ENCODE measurements at places on chromosomes 2 and 18.
A peak's percentile ranks its signal among the peaks of the same experiment; 100 is the strongest.

GRCh38 chr18:48206887-48207286, 202.3 kb downstream of the ZBTB7C start:
- peak; percentile 9 for DNase-seq

GRCh38 chr2:158723181-158723838, 71.8 kb upstream of the DAPL1 start:
- DNase-seq = no peak

DNA sequence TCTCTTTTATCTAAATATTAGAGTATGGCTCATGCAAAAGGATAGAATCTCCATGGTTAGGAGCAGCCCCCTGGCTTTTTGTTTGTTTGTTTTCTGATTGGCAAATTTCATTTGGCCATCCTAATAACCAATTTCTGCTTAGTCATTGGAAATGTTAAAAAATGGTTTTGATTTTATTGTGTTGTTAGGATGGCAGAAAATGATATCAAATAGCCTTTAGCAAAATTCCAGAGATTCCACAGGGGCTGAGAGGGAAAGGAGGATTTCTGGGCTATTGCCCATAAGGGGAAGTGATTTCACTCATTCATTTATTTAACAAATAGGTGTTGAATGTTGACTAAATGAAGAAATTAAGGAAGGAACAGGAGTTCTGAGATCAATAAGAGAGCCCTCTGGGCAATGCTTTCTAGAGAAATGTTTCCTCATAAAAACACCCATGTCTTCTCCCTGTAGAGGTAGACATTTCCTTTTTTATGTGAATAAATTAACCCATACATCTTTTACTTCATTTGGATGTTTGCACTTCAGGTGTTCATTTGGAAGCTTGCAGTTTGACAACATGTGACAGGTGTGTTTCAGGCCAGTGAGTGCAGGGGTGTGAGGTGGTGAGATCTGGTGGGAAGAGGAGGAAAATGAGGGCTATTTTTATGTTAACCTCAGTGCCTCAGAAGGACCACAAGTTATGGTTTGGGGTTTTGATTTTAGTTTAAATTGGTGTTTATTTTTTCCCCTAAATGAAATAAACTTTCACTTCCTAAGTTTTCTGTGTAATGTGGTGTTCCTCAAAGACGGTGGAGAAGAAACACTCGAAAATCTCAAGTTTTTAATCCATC, 61.7 kb upstream of the EPC2 start:
- no peak for DNase-seq

DNA sequence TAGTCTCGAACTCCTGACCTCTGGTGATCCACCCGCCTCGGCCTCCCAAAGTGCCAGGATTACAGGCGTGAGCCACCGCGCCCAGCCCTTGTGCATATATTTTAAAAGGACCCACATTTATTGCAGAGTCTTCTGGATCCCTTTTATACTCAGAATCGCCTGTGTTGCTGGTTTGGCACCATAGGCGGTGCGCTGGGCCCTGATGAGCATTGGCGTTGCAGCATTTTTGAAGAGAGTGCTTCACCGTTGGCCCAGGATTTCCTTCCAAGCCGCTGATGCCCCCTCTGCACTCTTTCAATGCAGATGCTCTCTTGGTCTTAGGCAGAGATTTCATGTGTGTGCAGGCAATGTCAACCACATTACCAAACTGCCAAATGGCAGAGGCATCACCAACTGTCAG, 13.5 kb upstream of the TFCP2L1 start:
- DNase-seq = peak; percentile 31

GRCh38 chr2:110904779-110905148, 172.4 kb downstream of the ACOXL start:
- no peak for DNase-seq

GRCh38 chr2:30358351-30358750, 88.7 kb upstream of the LCLAT1 start:
- no peak for DNase-seq

- no peak for DNase-seq
Observed at GRCh38 chr18:22132763-22133162, 36.6 kb upstream of the GATA6 start.

GRCh38 chr18:61086657-61087056, 246.6 kb upstream of the CDH20 start:
- DNase-seq = no peak

- DNase-seq = no peak
Observed at GRCh38 chr2:37748541-37748940, 77.1 kb upstream of the CDC42EP3 start.

GRCh38 chr18:272650-273049, 4.8 kb upstream of the THOC1 start:
- no peak for DNase-seq

DNA sequence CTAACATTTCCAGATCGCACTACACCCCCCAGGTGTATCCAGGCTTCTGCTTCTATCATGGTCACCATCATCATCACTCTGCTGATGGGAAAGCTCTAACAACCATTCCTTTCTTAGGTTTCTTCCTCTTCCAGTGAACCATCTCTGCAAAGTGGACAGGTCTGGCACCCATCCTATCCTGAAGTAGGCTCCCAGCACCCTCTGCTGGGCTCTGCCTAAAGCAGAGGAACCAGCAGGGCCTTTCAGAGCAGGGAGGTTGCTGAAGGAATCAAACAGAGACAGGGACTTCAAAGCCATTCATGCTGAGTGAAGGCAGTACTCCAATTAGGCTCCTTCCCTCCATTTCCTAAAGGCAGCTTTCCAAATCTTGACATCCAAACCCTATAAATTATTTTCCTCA, 27.2 kb upstream of the SATB2 start:
- no peak for DNase-seq

DNA sequence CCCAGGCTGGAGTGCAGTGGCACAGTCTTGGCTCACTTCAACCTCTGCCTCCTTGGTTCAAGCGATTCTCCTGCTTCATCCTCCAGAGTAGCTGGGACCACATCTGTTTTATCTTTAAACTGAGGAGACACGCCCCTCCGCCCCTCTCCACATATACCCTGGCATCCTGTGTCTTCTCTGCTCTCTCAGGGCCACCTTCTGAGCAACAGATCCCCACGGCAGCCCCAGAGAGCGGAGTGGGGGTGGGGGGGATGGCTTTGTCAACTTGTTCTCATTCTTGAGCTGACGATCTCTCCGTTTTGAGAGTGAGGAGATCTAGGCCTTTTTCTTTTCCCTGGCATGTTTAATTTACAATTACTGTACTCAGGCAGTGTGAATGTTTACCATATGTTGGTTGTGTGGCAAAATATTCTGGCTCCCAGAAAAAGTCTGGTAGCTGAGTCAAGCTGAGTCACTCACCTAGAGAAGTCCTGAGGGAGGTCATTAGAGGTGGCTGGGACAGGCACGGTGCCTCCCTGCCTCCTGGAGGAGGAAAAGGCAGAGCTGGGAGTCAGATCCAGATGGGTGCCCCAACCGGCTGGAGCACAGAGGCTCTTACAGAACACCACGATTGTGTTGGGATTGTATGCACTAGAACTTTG, 19.5 kb upstream of the ID2 start:
- DNase-seq = peak; percentile 68

DNA sequence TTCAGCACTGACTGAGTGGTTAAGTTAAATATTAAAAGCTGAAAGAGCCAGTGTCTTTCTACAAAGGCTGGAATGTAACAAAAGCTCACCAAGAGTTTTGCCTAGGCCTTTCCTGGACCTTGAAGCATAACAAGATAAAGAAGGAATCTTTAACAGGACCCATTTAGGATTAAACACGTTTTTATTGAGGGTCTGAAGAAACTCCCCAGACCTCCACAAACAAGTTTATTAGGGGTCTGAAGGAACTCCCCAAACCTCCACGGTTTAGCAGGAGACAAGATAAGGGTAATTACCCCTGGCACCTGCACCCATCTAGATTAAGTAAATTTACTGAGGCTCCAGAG, 104.0 kb downstream of the ACAA2 start:
- DNase-seq = no peak

- no peak for DNase-seq
Observed at GRCh38 chr2:165582863-165583506, 113.5 kb downstream of the CSRNP3 start.

DNA sequence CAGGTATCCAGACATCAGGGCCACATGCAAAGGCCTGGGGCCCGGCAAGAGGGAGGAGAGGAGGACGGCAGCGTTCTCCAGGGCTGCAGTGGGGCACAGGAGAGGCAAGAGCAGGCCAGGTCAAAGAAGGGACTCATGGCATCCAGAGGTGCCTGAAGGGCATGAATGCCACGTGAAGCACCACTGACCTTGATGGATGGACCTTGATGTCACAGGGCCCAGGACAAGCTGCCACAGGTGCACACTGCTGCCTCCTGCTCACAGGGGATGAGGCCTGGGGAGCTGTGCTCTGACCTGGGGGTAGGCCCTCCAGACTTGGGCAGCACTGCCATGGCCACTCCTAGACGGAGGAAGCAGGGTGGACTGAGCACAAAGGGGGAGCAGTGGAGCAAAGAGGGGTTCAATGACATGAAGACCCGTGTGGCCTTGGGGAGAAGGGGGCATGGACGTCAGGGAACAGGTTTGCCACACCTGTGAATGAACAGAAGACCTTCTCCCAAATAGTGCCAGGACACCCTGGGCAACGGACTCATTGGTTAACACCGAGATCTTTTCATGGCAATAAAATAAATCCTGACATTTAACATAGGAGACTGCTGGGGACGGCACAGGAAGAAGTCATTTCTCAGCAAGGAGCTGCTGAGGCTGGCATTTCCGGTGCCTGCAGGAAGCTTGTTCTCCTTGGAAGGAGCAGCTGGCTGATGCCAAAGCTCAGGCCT, 65.6 kb downstream of the EMX1 start:
- DNase-seq = no peak

GRCh38 chr2:103135679-103136078, 373.8 kb downstream of the TMEM182 start:
- no peak for DNase-seq

DNA sequence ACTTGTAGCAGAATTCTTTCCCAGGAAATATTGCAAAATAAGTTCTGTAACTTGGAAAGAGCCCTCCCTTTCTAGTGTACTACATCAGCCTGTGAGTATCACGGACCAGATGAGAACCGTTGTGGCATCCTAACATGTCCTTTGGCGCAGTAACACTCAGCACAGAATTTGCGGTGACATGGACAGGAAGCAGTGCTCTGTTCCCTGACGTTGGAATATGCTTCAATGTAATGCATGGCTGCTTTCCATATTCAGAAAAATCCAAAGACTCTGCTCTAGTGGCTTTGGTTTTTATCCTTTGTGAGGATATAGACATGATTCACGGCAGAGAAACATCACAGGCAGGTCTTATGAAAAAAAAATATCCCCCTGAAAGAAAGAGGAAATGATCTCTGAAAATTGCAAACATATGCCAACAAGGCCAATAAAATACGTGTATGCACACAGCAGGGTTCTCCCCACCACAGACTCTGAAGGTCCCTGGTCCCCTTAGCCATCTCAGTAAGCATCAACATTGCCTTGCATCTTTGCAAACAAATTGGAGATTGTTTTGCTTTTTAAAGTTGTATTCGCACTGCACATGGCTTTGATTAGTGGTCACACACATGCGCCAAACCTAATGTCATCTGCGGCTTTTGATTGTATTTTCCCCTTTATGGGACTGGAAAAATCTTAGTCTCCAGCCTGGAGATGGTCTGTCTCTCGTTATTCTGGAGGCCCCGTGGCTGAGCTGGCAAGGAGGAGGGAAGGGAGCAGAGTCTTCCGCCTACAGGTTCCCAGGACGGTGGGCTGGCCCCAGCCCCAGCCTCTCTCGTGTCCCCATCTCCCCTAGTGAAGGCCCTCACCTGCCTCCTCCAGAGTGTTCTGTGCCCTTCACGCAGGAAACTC, 122.9 kb downstream of the COPS8 start:
- DNase-seq = no peak

DNA sequence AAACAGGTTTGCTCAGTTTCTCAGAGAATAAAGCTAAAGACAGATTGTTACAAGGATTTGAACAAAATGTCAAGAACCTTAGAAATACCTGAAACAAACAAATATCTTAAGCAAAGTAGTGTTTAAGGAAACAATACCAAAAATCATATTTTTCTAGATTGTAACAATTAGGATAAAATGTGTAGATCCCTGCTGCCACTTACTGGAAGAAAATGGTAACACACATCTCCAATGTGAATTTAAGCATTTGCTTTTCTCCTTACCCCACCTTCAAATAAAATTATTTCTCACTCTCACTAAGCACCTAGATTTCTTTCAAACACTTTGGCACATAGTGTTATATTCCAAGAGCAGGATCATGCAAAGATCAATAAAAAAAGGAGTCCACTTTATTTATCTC, 34.9 kb downstream of the SUCLG1 start:
- DNase-seq = no peak

- DNase-seq = no peak
Observed at GRCh38 chr2:173226899-173227698, 127.6 kb upstream of the CDCA7 start.

DNA sequence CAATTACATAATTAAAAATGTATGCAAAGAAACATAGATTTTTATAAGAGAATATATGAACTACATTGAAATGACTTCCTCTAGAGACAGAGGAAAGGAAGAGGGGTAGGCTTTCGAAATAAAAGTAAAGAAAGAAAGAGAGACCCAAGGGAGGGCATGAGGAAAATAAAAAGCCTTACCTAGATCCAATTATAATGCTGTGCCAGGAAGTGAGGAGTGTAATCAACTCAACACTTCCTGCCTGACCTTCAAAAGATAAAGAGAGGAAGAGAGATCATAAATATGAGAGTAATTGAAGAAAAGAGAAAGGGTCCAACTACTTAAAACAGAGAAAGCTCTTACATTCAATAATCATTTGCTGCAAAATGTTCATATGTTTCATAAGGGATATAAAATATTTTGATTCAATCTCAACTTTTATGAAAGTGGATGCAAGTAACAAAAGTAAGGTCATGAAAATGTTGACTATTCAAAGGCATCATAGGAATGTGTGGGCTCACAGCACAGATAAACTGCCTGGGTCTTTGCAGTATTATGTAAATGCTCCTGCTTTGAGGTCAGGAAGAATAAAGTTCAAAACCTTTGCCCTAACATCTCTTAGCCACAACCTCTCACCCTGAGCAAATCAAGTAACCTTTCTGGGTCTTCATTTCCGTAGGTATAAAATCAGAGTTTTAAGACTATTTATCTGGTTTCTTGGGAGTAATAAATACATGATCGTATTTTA, 1237.7 kb downstream of the LRP1B start:
- no peak for DNase-seq

- no peak for DNase-seq
Observed at GRCh38 chr2:6526093-6526824, 339.4 kb downstream of the CMPK2 start.

- DNase-seq = no peak
Observed at GRCh38 chr2:231409776-231410175, 14.3 kb downstream of the B3GNT7 start.

Measured in ascending aorta (tissue), 2 donors.